ENCODE measurements at places on chromosomes 11 and 22.
A peak's percentile ranks its signal among the peaks of the same experiment; 100 is the strongest.

DNA sequence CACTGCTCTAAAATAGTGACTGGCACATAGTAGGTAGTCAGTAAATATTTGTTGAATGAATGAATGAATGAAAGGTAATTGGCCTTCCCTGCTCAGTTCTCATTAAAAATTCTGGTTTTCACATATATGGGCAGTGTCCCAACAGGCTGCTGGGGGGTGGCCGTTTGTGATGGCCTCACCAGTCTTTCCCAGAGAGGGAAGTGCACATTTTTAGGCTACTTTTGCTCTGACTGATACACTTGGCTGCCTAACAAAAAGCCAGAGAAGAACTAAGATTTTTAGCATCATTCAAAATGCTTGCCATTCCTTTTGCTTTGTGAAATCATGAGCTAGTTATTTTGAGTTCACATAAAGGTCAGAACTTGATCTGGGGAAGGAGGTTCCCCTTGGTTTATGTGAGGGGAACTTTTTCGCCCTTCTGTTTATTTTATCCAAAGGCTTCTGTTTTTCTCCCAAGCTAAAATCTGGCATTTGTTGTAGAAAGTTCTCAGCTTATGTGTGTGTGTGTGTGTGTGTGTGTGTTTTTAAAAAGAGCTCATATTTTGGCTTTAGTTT, 83.1 kb downstream of the PTPRJ start:
- no peak for DNase-seq

GRCh38 chr11:100557830-100558611, 129.1 kb upstream of the ARHGAP42 start:
- DNase-seq, result no peak

DNA sequence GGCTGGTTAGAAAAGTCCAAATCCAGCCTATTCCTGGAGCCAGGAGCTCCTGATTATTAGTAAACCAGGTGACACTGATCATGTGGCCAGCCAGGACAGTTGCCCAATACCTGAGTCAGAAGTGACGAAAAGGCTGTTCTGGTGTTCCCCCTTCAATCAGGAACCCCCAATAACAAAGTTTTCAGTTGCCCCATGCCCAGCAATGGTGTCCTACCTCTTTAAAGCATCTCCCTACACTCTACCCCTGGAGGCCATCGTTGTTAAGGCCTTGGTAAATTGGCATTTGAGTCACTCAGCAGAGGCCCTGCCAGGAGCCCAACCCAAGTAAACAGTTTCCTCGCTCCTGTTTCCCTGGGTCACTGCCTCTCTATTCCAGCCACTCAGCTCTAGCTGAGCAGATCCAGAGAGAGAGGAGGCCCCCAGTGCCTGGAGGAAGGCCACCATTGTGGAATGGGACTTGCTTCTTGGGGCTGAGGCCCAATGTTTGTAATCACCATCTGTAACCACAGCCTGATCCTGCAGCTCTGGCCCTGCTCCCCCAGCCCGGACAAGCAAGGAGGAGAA, 25.0 kb downstream of the ARHGAP1 start:
- no peak for DNase-seq

GRCh38 chr22:46798041-46798365, 35.6 kb downstream of the TBC1D22A start:
- no peak for DNase-seq

DNA sequence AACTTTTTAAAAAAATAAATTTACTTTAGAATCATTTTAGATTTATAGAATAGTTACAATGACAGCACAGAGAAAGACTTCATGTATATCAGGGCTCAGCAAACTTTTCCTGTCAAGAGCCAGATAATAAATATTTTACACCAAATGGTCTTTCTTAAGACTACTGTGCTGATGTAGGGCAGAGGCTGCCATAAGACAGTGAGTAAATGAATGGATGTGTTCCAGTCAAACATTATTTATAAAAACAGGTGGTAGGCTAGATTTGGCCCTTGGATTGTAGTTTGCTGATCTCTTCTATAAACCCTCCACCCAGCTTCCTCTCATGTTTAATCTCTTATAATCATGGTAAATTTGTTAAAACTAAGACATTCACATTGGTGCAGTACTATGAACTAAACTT, 33.0 kb downstream of the CECR2 start:
- no peak for DNase-seq

- no peak for DNase-seq
Measured at GRCh38 chr11:88414385-88414861, 76.9 kb upstream of the CTSC start.

DNA sequence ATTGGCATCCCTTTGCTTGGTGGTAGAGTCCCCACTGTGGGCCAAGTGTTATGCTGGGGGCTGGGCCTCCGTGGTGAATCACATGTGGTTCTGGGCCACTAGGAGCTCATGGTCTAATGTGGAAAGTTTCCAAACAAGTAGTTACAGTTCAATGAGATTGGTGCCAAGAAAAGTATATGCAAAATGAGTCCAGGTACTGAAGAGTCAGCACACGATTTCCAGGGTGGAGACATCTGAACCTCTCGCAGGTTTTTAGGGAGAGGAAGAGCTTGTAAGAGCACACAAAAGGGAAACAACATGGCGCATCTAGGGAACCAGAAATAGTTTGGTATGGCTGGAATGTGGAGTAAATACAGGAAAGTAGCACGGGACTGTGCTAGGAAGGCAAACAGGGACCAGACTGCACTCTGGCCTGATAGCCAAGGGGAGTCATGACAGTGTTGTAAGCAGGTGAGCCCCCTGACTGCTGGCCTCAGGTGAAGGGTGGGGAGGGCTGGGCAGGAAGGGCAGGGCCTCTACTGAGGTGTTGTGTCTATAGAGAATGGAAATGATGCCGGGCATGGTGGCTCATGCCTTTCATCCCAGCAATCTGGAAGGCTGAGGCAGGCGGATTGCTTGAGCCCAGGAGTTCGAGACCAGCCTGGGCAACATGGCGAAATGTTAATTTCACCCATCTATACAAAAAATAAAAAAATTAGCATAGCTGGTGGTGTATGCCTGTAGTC, 12.6 kb downstream of the POLR2F start:
- DNase-seq, result no peak

GRCh38 chr11:76805206-76805913, 22.2 kb downstream of the TSKU start:
- peak; percentile 50 for DNase-seq

DNA sequence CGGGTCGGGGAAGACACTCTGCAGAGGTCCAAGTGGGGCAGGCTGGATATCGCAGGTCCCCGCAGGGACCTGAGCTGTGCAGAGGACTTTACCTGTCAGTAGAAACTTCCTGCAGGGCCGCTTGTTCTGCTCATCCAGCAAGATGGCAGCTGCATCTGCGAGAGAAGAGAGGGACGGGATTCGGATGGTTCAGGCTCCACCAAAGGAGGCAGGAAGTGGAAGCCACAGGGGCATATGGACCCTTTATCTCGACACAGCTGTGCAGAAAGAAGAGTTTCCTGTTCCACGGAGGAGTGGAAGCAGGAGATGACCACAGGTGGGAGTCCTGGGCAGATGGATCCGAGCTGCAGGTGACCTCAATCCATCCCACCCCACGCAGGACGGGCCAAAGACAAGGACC, 22.5 kb downstream of the CABP7 start:
- DNase-seq, result no peak

DNA sequence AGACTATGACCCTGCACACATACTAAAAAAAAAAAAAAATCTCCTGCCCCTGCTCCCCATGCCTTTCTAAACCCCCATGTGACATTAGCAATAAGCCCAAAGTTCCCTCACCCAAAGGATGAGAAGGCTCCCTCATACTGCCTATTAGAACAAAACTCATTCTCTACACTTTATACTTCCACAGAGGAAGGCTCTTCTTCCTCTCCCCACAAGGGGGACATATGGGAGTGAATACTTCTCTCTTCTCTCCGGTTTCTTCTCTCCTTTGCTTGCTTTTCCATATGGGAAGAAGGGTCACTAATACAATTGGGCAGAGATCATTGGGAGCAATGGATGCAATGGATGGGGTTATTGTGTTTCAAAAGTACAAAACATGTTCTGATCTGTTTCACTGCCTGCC, 3.3 kb downstream of the OR52L1 start:
- DNase-seq, result no peak

DNA sequence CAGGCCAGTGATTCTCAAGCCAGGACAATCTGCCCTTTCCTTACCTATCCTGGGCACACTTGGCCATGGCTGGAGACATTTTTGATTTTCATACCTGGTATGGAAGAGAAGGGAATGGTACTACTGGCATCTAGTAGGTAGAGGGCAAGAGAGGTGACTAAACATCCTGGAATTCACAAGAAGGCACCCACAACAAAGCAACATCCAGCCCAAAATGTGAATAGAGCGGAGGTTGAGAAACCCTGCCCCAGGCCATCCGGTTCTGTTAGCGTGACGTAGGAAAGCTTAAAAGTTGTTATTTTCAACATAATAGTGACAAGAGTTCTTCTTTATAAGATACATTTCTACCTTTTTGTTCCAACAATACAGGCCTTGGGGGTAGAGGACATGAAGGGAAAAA, 114.9 kb upstream of the ALX4 start:
- DNase-seq, result peak; percentile 93

- DNase-seq, result peak; percentile 8
Measured at GRCh38 chr11:37907436-37908218, 1309.6 kb upstream of the RAG2 start.

- peak; percentile 51 for DNase-seq
Measured at GRCh38 chr11:131370090-131370751, at the start of gene NTM. Gene NTM, plus strand, starts transcription at chr11:131370615.

GRCh38 chr11:82557274-82557673, 176.4 kb downstream of the FAM181B start:
- DNase-seq, result no peak

GRCh38 chr11:31987118-31988005, 103.5 kb upstream of the RCN1 start:
- no peak for DNase-seq

DNA sequence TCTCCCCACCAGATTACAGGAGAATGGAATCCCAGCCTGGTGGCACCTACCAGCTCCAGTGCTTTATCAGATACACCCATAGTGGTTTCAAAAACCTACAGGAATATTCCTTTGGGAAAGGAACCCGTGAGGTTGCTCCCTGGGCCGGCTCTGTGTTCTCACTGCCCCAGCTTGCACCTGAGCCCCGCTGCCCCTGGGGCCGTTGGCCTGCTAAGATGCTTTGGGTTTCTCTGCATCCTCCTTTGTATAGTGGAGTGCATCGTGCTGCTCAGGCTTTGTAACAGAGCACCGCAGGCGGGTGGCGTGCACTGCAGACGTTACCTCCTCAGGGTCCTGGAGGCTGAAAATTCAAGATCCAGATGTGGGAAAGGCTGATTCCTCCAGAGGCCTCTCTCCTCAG, 414.1 kb downstream of the BRD1 start:
- no peak for DNase-seq

GRCh38 chr11:46696212-46696558, 4.2 kb downstream of the ARHGAP1 start:
- DNase-seq, result no peak

DNA sequence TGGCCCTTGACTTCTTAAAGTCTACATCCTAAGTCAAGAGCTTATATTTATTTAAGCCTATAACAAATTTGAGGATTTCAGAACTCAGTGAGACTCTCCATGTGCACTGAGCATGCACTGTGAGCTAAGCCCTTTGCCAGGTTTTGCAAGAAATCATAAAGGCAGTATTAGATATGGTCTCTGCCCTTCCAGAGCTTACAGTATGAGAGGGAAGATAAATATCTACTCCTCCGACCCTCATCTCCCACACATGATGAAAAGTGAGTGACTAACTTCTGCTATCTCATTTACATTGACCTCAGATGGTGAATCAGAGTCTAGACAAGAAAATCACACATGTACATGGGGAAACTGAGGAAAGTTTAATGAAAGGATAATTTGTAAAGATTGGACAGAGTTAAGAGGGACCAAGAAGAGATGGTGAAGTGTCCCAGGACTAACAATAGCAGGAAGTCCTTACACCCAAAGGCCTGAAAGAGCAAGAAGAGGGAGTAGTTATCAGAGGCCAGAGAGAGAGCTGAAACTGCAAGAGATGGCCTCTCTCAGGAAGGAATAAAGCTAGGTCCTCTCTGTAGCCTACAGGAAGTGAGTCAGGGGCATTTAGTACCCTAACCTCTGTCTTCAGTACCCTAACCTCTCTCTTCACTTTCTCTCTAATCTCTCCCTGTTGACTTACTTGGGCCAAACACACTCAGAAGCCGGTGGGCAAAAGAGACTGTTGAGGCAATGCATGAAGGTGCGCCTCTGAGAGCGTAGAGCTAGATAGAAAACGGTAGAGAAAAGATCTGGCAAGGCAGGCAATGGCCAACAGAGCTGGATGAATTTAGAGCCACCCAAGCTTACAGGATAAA, 23.0 kb upstream of the BLID start:
- no peak for DNase-seq

GRCh38 chr11:69797156-69797555, 22.0 kb upstream of the FGF4 start:
- no peak for DNase-seq

- no peak for DNase-seq
Measured at GRCh38 chr11:30380846-30381245, 57.9 kb downstream of the ARL14EP start.

DNA sequence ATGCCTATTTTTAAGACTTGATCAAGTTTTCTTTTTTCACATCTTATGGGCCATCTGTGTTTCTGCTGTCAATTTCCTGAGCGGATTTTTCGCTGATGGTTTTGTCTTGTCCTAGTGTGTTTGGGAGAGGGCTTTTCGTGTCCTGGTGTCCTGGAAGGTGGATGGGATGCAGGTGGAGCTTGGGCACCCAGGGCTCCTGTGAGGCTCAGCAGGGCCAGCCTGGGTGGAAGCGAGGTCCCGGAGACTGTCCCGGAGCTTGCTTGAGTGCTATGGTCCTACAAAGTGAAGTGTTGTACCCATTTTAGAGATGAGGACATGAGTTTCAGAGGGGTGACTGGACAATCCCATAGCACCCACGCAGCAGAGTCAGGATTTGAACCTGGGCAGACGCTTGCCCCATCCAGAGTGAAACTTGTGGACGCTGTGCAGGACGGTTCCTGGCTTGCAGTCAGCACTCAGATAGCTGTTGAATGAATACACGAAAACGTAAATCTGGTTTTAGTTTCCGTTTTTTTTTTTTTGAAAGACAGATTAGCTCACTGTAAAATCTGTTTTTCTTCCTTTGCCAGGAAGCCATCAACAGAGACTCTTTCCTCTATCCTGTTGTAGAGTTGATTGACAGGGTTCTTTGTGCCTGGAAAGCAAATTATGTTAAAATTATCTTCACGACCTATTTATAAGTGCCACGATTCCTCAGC, 64.1 kb downstream of the TBC1D22A start:
- DNase-seq, result no peak

GRCh38 chr11:123587044-123587443, 67.4 kb downstream of the SCN3B start:
- peak; percentile 63 for DNase-seq

Data from SW480 (cell line).